Vagina (tissue), 2 donors: ENCODE measurements at places on chromosomes 2 and 18.

- DNase-seq = no peak
Measured at GRCh38 chr2:169739351-169739750, 5.7 kb downstream of the KLHL23 start.

DNA sequence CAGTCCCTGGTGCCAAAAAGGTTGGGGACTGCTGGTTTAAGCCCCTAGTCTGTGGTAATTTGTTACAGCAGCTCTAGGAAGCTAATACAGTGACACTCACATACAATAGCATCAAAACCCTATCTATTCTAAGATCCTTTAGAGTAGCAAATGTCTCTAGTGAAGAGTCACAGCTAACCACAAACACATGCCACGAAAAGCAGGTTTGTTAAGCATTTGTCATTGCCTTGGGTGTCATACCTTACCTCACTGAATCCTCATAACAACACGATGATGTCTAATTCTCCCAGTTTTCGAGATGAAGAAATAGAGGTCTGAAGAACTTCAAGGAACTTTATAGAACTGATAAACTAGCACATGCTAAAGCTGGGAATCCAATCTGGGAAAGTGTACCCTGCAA lies 29.6 kb upstream of the RNF152 start:
- no peak for DNase-seq

- DNase-seq = no peak
Measured at GRCh38 chr2:216084547-216084946, 2.8 kb downstream of the TMEM169 start.

DNA sequence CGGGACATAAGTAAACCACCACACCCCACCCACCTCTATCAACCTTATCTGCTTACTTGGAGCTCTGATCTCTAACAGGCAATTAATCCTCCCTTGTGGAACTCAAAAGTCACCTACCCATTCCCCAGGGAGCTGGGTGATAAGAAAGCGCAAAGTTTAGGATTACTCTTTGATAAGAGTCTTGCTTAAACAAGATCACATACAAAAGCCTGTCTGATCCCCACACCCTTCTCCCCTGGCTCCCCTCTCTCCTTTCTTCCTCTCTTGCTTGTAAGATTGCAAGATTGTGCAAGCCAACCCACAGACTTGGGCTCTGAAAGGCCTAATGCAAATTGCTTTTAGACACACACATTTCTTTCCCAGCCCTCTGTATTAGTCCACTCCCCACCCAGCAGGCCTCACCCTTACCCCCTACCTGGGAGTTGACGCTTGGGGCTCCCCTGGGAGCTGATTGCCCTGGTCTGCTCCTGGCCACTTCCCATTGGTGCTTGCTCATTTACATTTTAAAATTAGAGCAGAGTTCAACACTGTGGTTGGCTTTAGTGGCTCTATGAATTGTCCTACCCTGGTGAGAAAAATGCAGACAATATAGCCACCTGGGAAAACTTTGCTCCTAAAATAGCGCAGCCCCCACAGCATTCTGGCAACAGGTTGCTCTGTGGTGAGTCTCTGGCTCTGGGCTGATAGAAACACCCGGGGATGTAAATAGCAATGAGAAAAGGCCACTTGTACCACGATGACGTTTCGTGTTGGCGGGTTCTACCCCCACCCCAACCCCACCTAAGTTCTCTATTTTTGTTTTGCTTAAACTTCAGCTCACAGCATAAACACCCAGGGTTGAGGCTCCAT lies 92.8 kb upstream of the MSH2 start:
- DNase-seq = no peak

GRCh38 chr2:36197181-36197971 lies 158.2 kb upstream of the CRIM1 start:
- no peak for DNase-seq

DNA sequence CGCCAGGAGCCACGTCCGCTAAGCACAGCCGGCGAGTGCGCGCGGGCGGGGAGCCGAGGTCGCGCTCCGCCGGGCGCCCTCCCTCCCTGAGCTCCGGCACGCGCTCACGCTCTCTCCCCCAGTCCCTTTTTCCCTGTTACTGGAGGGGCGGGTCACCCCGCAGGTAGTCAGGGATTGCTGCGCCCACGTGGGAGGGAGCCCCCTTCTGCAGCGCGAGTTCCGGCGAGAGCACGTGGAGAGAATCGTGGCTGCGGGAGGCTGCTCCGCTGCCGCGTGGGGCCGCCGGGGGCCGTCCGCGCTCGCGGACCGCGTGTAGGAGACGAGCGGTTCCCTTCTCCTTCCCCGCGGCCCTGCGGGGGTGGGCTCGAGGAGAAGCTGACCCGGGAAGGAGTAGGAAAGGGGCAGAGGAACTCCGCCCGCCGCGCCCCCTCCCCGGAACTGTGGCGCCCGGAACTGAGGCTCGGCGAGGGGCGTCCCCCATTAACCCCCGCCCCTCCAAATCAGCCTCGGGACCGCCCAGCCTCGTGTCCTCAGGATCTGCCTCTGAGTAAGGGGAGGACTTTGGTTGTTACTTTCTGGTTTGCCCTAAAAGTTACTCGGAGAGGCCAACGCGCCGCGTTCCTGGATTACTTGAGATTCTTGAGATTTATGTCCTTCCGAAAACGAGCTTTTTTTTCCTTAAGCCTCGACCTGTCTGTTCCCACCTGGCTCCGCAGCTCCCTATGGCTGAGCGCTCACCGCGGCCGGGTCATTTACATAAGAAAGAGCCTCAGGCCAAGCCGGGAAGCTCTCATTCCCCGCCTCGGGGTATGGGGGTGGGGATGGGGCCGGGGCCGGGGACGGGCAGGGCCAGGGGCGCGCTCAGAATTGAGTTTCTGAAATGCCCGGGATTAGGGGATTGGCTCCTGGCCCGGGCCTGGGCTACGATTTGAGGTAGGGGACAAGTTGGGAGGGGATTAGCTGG lies 1.1 kb downstream of the HK2 start:
- DNase-seq = no peak

DNA sequence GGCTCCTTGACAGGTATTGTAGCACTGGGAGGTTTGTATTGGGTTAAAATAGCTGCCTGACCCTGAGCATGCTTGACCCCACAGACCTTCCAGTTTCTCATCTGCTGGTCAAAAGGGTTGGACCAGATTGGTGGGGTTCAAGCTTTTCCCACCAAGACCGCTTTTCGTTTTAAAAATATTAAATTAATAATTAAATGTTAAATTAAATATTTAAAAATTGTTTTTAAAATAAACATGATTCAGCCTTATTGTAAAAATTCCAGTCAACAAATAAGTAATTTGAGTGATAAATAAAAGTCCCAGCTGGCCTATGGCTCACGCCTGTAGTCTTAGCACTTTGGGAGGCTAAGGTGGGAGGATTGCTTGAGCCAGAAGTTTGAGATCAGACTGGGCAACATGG lies 36.6 kb upstream of the MCFD2 start:
- no peak for DNase-seq

- DNase-seq = no peak
Measured at GRCh38 chr2:69092857-69093256, 79.9 kb downstream of the ANTXR1 start.

- DNase-seq = no peak
Measured at GRCh38 chr18:8314124-8314523, 295.1 kb upstream of the RAB12 start.

- DNase-seq = no peak
Measured at GRCh38 chr2:1979569-1979968, 235.3 kb upstream of the PXDN start.

DNA sequence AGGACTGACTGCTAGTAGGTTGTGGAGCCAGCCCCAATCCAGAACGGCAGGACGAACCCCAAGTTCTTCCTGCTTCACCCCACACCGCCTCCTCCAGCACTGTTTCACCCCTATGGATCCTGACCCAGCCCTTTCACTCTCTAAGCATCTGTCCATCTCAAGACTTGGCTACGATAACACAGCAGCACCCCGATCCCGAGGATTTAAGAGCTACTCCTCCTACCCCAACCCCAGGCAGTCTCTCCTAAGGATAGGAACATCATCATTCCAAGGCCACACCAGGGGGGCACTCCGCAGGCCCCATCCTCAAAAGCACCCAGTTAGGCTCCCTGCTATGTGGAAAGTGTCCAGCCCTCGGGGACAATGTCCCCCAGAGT lies 645 bp downstream of the KCTD18 start:
- DNase-seq = no peak

DNA sequence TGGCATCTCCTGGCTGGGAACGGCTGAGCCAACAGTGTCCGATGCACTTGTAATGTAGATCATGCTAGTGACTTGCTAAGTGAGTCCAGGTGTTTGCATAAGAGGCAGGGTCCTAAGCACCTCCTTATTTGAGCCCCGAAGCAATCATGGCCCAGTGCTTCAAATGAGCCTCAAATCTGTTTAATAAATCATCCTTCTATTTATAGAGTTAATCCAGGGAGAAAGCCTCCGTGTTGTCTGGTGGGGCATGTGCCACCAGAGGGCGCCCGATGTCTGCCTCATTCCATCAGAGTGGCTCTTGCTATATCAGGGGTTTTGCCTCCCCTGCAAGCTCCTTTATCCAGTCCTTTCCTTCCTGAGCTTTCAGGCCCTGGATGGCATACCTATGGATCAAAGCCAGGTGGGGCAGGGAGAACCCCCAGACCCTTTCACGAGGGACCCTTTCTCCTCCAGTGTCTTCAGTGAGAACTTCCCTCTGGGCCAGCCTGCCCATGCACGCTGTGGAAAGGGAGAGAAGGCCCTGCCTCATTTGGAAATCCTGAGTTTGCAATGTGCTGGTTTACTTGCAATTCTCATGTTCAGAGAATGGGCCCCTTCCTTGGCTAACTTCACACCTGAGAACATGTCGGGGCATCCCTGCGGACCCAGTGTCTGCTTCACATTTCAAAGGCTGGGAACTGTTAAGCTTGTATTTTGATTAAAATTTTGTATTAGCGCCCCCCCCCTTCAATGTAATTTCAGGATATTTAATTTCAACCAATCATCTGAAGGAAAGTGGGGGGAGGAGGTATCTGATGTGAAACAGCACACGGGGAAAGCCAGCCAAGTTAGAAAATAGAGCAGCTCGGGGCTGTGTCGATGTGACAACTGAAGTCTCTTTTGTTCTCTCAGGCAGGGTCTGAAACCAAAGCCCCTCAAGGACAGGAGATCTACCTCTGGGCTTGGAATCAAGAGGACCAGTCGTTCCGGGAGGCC lies 39.7 kb downstream of the RDH14 start:
- peak; percentile 94 for DNase-seq

DNA sequence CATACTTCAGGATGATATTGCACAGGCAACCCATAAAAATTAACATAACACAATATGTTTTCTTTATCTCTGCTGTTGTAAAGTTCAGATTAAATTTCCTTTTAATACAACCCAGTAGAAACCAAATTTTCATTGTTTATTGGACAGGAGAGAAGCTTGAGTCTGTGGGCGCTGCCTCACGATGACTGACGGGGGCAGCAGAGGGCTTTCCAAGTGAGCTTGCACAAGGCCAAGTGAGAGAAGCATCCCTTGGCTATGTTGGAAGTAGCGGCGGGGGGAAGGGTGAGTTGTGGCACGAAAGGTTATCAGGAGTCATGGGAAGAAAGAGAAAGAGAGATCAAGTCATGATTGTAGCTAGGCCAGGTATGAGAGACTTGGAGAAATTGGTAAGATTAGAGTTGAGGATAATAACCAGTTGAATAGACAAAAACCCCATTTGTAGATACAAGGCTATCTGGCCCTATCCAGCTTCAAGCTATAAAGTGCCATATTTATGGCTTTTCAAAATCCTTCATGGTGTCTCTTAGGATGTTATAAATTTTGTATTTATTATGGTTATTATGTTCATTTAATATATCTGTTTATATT lies 413.7 kb upstream of the FAM98A start:
- no peak for DNase-seq

DNA sequence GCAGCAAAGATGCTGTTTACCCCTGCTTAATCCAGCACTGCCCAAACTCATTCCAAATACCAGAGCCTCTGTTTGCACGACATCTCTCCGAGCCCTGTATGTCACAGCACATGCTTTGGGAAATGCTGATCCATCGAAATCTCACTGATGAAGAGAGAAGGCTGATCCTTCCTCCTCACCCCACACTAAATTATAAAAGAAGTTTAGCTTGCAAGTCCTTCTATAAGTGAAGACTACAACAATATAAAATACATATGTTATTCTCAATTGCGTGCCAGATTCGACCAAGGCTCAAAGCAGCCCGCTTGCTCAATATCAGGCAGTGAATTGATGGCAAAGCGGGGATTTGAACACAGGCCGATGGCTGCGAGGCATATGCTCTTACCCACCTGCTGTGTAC lies 30.7 kb upstream of the SLC35F6 start:
- no peak for DNase-seq

- DNase-seq = no peak
Measured at GRCh38 chr2:148726228-148726627, 81.7 kb downstream of the EPC2 start.

DNA sequence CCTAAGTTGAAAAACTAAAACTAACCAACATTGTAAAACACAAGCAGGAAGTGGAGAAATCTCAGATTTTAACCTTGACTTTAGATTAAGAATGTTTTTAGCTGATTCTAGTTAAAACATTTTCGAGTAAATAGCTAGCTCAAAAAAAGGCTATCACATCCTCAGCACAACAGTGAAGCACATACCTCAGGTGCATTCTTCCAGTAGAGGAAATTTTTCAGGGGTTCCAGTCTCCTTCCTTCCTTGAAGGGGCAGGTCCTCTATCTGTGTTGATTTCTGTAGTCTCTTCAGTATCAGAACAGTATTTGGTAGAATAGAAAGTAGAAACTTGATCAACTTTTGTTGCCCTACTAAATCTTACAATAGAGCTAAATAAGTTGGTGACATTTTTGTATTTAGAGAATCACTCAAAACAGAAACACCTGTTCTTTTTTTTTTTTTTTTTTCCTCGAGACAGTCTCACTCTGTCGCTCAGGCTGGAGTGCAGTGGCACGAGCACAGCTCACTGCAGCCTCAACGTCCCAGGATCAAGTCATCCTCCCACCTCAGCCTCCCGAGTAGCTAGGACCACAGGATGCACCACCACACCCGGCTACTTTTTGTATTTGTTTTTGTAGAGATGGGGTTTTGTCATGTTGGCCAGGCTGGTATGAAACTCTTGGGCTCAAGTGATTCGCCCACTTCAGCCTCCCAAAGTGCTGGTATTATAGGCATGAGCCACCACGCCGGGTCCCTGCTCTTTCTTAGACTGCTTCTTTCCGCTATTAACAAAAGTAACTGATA lies 6.9 kb upstream of the GPR155 start:
- DNase-seq = no peak

GRCh38 chr2:127089478-127090235 lies 17.3 kb downstream of the BIN1 start:
- no peak for DNase-seq

- no peak for DNase-seq
Measured at GRCh38 chr2:196464311-196464710, 175.2 kb upstream of the CCDC150 start.

- no peak for DNase-seq
Measured at GRCh38 chr2:200749631-200750322, 61.9 kb upstream of the BZW1 start.

DNA sequence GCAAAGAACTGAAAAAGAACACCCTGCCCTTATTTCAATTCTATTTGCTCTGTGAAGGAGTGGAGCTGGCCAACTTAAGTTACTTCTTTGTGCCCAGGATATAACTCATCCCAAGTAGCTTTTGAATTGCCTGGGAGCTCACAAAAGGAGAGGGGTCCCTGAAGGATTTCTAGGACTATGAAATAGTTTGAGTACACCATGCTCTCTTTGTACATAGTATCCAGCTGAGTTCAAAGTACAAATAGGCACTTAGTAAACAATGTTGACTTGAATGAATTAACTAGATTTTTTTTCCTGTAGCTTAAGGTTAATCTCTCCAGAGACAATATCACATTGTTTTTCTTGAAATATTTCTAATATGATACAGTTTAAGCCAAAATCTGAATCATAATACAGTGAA lies 47.7 kb downstream of the ZC3H15 start:
- DNase-seq = no peak

- no peak for DNase-seq
Measured at GRCh38 chr2:144582651-144583380, 62.9 kb upstream of the ZEB2 start.
